Panc1 (cell line): ENCODE measurements at places on chromosomes 4 and X.

- DNase-seq, result no peak
These were observed 128.1 kb downstream of the TMEM164 start for GRCh38 chrX:110131031-110131430.

DNA sequence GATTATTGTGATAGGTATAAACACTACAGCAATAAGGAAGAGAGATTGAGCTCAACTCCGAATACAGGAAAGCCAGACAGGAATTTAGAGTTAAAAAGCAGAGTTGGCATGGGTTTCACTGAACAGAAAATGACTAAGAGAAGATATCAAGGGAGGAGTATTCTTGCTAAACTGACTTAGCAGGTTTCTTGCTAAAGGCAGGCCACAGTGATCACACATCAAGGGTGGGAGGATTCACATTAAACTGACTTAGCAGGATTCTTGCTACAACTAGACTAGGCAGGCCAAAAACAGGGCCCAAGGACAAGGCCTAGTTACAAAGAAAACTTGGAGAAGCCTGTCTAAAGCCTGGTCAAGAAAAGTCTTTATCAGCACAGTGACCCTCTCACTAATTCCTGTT is 195.1 kb downstream of the MAGEB5 start:
- no peak for DNase-seq

GRCh38 chr4:108049406-108049805 is 59.7 kb downstream of the HADH start:
- no peak for DNase-seq

DNA sequence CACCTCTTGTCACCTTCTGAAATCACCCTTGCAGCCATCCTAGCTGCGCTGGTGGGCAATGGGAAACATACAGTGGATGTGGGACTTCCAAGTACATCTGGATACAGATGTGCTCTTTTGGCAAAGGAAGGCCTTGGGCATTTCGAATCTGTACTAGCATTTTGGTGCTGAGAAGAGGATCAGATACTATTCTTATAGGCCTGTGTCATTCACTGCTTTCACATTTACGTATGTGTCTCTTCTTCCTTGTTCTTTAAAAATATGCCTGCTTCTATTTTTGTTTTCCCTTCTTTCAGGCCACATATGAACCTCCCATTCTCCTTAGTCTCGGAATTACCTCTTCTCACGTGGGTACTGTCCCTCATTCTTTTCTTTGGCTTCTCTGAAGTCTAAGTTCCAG is 53.1 kb downstream of the EFNB1 start:
- no peak for DNase-seq

DNA sequence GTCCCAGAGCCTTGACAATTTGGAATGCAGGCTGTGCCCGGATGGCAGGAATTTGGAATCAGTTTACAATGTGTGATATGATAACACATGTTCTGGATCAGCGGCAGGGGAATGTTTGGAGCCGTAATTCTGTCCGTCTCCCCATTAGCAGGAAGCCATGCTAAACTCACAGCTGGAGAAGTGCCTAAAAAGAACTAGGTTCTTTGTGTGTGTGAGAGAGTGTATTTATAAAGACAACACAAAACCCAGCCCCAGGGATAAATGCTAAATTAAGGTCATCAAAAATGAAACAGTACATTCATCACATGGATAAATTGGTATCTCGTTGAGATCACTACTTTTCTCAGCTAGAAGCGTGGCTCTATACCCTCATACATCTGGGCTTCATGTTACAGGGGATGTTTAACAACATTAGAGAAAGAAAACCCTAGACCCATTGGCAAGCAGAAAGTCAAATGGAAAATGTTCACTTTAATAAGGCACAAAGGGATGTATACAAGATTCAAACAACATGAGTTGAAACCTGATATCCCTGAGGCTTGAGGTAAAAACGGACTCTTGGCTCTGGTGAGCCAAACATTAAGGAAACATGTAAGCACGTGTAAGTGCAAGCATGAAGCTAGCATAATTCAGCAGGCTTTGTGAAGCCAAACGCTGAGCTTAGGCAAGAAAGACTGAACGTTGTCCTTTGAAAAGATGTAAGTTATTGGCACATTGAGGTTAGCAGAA is 18.0 kb upstream of the TMEM131L start:
- DNase-seq, result no peak

DNA sequence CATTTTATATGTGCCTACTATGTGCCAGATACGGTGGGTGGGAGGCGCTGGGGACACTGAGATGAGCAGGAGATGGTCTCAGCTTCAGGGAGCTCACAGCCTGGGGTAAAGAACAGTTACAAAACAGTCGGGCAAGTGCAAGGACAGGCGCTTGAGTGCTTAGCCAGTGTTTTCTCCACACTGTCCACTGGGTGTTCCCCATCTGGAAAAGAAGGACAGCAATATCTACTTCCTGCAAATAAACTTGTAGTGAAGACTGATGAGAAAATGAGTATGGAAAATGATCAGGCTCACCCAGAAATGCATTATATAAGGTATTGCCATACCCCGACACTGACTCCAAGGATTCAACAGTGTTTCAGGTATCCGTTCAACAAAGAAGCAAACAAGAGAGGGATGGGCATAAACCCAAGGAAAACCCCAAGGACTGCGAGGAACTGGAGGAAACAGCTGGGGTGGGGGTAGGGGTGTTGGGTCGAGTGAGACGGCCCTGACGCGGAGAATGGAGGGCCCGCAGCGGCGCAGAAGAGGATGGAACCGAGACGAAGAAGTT is 835 bp downstream of the TMEM185A start:
- DNase-seq, result no peak

- DNase-seq, result no peak
These were observed 145.1 kb downstream of the AMELX start for GRCh38 chrX:11438380-11438723.

DNA sequence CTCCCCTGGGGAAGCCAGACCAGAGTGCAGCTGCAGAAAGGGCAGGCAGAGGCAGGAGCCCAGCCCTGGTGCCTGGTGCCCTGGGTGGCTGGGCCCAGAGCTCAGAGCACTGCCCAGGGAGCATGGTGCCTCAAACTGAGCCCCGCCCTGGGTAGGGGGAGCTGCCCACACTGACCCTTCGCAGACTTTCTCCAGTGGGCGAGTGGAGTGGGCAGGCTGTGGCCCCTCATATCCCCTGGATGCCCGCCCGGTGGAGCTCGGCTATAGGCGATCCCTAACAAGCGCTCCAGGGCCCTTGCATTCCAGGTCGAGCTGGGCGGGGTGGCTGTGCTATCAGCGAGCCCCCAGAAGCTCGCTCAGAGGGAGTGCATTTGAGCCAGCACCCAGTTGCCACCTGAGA is 17.1 kb upstream of the ADRA2C start:
- DNase-seq, result no peak

- no peak for DNase-seq
These were observed 56.0 kb downstream of the TMEM131L start for GRCh38 chr4:153521999-153522801.

DNA sequence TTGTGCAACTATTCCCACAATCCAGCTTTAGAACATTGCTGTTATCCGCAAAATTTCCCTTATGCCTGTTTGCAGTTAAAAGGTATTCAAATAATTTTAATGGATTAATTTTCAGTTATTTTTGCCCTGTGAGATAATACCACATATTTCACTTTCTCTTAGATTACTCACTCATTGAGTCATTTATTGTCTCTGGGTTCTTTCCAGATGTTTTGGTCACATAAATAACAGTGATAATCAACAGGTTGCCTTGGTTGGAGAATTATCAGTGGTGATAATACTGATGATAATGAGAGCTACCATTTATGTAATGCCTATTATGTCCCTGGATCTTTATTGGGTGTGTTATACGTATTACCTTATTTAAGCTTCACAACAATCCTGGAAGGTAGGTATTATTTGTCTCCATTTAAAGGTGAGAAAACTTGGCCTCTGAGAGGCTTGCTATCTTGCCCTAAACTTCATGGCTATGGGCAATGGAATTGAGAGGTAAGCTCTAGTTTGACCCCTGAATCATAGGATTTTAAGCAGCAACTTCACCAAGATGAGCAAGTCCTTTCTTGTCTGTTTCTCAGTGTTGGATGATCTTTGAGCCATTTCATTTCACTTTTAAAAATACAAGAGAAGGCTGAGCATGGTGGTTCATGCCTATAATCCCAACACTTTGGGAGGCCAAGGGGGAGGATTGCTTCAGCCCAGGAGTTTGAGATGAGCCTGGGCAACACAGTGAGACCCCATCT is 87.4 kb downstream of the KIT start:
- DNase-seq, result no peak

- no peak for DNase-seq
These were observed 40.9 kb upstream of the PRDM5 start for GRCh38 chr4:120963449-120963848.

DNA sequence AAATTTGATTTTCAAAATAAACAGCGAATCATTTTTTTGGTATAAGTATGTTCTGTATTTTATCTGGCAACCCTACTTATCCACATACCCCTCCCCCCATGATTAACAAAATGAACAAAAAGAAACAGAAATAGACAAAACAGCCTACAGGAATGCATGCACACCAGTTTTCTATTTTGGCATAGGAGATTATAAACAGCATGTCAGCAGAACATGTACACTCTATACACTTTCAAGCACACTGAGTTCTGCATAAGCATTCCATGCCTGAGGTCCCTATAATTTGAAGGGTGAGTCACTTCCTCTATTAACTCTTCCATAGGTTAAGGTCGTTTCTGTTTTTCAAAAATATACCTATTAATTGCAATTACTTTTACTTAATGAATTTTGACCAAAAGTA is 28.0 kb upstream of the ZNF280C start:
- DNase-seq, result no peak

DNA sequence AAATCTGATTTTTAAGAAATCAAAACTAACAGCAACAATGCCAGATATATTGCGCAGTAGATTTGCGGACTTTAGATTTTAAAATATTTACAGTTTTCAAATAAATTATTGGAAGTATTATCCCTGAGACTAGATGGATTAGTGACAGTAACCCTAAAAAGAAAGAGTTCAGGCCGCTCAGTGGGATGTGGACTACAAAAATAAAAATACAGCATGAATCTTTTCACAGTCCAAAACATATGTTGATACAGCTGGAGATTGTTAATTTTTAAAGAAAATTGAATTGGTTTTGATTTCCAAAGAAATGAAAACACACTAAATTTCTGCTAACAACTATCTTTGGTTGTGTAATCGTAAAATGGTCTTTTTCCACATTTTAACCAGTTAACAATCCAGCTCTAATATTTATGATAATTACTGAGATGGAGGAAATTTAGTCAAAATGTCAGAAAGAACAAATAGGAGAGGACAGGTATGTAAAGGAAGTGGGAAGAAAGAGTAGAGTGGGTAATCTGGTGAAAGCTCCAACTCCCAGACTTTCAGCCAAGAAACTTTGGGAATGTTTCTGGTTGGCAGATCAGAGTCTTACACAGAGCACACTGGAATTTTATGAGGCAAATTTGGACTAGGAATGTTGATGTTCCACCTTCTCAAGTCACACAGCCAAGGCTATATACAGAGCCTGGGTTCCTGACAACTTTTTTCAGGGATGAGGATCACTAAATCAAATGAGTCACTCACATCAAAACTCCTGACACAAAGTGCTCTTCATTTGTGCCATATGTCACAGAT is 15.1 kb downstream of the C4orf36 start:
- DNase-seq, result no peak

DNA sequence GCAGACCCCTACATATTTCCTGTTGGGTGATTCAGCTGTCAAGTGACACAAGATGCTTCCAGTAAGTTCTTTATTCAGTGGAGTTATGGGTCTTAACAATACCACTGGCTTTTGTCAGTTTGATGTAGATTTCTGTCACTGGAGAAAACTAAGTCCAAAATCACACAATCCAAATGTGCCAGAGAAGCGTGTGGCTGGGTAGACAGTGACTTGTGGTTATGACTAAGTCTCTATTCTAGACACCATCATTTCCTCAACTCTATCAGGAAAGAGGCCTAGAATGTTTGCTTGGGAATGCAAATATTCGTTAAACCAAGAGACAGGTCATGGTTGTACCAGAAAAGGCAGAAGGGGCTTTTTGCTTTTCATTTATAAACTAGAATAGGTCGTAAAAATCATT is 54.4 kb upstream of the HS3ST1 start:
- no peak for DNase-seq

- DNase-seq, result no peak
These were observed 71.1 kb upstream of the DDIT4L start for GRCh38 chr4:100261346-100261745.

DNA sequence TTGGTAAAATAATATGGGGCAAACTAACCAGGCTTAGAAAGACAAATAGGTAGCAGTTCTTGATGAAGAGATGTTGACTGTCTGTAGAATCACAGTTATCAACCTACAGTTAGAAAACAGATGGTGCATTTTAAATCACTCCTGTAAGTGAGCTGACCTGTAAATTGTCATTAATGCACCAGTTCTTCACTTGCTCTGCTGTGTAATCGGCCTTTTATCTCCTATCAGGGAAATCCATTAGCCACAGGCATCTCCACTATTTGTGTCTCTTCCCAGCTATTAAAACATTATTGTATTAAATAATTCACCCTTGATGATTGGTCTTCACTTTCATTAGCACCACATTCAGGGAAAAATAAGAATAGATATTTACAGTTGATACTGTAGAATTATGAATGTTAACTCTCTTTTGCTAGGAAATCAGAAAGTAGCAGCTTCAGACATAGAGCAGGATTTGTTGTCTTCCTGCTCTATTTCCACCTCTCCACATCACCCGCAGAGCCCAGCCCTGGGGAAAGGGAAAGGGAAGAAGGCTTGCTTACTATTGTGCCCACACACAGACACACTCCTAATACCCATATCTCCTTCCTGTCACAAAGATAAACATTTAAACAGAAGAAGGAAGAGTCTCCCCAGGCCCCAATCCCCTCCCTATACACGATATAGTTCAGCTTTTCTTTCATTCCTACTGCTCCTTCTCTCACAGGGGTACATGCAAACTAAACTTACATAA is 97.1 kb downstream of the REELD1 start:
- no peak for DNase-seq

DNA sequence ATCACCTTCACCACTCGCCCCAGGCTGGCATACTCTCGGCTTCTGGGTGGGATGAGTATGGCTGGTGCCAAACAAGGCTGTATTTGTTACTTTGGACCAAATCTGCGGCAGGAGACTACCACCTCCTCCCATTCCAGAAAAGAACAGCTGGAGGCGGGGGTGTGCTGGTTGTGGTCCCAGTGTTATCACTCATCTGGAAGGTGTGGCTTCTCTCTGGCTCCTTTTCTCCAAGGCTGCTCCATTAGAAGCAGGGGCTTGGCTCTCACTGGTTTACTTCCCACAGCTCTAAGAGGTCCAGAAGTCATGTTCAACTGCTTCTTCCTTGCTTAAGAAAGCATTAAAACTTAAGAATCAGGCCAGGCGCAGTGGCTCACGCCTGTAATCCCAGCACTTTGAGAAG is 2.6 kb upstream of the TRIML2 start:
- DNase-seq, result no peak
